ENCODE measurements at places on chromosomes 12 and 14.

DNA sequence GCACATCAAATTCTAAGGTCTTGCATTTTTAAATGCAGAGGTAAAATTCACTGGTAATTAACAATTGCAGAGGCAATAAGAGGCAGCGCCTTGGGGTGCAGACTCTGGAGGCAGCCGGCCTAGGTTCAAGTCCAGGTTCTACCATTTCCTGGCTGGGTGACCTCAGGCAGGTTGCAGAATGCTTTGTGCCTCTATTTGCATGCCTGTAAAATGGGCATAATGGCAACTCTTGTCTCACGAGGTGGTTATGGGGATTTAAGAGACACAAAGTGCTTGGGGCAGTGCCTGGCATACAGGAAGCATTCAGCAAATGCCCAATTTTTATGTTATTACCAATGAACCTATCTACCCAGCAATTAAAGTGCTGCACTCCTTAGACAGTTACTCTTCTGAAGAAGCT is 180.0 kb upstream of the LHX5 start:
- no peak for DNase-seq

DNA sequence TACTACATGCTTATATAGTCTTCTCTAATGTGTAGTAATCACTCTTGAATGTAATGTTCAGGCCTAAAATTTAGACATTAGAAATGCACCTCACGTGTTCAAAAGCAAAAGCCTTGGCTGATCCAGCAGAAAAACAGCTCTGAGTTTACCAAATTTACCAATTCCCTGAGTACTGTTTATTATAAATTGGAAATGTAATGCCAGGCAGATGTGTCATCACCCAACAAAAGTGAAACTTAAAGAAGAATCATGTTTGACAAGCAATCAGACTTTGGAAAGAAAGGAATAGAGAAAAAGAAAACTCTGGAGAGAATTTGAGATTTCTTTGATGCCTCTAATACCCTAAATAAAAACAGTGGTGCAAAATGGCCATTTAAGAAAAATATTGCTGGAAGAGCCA is 26.5 kb upstream of the STRAP start:
- no peak for DNase-seq

GRCh38 chr14:94098326-94098992 is 12.1 kb upstream of the IFI27 start:
- DNase-seq = peak; percentile 56

GRCh38 chr12:5488626-5488955 is 56.7 kb downstream of the NTF3 start:
- no peak for DNase-seq

DNA sequence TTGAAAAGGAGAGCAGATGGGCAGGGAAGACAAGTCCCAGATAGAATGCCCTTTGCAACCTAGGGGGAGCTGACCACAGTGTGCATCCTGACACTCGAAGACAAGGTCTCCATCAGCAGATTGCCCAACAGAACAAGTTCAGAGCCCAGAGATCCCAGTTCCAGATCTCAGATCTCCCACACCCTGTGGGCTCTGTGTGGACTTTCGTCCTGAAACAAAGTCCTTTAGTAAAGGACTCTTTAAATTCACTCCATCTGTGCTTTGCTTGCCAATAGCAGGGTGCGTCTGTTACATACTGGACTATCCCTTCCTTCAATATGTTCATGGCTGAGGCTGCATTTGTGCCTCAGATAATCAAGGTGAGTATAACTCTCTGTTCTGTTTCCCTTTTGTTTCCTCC is 8.7 kb upstream of the C1RL start:
- no peak for DNase-seq

DNA sequence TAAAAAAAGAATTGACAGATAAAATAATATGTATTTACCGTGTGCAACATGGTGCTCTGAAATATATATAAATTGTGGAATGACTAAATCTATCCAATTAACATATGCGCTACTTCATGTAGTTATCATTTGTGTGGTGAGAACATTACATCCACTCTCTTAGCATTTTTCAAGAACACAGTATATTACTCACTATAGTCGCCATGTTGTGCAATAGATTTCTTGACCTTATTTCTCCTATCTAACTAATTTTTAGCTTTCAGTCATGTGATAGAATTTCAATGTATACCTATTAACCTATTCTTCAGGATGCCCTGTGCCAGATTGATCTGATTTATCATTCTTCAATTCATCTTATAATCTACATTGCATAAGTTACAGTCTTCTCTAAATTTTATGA is 178.6 kb downstream of the BCAT1 start:
- DNase-seq = no peak

- no peak for DNase-seq
Measured at GRCh38 chr14:26594756-26595545, 2.9 kb downstream of the NOVA1 start.

DNA sequence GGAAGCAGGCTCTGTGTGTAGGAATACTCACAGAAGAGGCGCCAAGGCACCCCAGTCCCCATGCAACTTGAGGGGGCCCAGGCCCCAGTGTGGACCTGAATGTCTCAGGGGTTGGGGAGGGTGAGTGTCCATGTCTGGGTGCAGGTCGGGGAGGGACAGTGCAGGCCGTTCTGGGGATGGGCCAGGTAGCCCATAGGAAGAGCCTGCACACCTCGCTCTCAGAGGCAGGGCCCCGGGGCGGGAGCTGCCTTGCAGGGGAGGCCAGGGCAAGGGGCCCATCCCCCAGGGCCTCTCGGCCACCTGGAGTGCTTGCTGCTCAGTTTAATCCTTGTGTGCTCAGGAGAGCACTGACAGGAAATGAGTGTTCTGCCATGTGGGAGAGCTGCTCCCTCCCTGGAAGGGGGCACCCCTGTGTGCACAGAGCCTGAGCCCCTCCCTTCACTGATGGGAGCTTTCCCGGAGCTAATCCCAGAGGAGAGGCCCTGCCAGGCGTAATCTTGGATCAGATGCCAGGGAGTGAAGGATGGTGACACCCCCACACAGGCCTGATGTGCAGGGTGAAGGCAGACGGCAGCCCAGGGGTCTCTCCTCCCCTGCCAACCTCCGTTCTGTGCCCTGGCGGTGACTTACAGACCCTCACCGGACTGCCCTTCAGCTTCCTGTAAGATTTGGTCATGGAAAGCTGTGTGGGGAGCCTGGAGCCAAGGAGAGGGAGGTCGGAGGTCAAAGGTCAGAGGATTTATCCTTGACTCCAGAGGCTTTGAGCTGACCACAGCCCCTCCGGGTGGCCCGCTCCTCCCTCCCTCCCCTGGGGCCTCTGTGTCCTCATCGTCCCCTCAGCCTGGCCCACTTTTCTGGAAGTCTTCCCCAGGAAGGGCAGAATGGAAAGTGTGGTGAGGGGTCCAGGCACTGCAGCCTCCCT is 24.4 kb upstream of the FBRSL1 start:
- DNase-seq = no peak

GRCh38 chr12:95173392-95174251 is 43.6 kb downstream of the FGD6 start:
- DNase-seq = peak; percentile 47

DNA sequence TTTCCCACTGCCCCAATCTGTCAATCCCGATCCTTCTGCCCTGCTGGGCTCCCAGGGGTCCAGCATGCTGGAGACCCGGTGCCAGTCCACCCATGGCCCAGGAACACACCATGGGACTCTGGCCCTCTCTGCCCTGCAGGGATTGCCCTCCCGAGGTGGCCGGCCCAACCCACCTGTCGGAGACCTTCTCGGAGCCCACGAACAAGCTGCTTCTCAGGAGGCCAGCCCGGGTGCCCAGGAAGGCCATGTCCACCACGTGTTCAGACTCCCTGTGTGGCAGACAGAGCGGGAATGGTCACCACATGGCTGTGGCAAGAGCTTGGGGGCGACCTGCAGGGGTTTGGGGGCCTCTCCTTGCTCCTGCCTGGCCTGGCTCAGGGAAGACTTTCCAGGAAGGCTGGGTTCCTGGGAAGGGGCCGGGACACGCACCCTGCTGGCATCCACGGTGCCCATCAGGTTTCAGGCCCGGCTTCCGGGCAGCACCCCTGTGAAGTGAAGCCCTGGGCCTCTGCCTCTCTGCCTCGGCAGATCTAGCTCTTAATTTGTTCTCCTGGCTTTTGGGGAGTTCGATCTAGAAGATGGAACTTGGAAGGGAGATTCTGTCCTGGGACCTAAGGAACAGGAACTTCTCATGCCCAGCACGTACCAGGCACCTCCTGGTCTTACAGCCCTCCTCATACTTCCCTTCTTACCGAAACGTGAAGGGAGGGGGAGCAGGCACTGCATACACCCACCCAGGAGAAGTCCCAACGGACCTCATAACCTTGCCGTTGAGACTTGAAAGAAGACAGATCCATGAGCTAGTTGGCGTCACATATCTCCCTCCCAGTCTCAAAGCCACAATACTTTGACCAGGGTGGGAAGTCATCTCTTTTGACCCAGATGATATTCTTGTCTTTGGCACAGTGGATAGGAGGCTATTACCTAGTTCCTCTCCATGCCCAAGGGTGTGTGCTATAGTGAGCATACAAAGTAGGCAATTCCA is 26.3 kb downstream of the LRTM2 start:
- no peak for DNase-seq

- DNase-seq = no peak
Measured at GRCh38 chr14:90999299-90999698, 61.1 kb downstream of the RPS6KA5 start.

DNA sequence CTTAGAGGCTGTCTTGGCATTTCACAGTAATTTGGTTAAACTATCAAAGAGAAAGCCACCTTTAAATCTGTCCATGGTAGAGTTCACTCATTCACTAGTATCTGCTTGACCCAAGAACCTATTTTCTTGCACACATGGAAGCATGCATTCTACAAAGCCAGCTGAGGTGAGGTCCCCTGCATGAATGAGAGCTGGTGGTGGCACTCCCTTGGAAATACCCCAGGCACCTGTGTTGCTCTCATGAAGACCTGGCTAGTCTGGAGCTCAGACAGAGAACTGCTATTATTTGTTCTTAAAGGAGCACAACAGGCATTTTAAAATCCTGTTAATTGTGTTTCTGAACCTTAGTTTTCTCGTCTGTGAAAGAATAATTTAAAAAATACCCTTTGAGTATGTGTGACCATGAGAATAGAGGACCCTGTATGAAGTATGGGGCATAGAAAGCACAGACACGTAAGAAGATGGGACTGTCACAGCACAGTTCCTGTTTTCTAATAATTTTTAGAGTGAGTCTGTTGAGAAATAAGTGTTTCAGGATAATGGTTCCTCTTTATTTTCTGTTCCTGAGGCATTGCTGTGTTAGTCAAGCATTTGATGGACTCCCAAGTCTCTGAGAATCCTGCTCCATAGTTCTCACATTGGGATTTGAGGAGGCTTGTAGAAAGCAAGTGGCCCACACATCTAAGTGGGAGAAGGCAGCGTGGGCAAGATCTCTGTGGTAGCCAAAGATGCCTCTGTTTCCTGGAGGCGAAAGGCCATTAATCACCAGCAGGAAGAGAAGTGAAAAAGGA is 10.9 kb downstream of the RGS6 start:
- DNase-seq = no peak

GRCh38 chr14:83416476-83416875 is 1882.8 kb upstream of the SEL1L start:
- DNase-seq = no peak

DNA sequence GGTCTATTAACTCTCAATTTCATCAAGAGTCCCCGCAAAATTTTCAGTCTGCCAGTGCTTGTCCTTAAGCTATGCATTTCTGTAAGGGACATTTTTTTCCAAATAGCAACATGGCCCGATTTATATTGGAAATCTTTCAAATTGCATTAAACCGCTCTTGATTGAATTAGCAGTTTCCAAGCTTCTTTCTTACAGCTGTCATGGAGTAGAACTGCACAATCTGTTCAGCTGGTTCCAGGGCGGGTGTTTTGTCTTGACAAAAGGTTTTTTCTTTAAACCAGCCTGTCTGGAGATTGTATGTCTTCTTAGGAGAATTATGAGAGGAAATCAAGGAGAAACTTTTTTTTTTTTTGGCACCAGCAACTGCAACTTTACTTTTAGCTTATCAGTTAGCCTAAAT is 185.8 kb downstream of the ALG10B start:
- DNase-seq = no peak

GRCh38 chr12:14075797-14076393 is 94.5 kb upstream of the GRIN2B start:
- no peak for DNase-seq

- no peak for DNase-seq
Measured at GRCh38 chr14:48936849-48937248, 649.3 kb downstream of the RPS29 start.

DNA sequence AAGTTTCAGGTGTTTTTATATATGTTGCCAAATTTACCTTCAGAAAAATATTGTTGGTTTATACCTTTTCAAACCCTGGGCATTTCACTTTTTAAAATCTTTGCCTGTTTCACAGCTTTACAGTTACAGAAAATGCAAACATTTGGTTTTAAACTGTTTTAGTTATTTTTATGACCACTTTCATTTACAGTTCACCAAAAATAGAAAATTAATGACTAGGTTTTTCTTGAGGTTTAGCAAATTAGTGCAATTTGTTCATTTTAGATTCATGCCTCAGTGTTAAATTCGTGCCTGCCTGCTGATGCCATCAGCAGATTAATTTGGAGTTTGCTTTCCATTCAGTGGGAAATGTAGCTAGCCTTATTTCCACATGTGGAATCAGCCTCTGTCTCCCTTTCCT is 45.5 kb downstream of the RIC8B start:
- no peak for DNase-seq

DNA sequence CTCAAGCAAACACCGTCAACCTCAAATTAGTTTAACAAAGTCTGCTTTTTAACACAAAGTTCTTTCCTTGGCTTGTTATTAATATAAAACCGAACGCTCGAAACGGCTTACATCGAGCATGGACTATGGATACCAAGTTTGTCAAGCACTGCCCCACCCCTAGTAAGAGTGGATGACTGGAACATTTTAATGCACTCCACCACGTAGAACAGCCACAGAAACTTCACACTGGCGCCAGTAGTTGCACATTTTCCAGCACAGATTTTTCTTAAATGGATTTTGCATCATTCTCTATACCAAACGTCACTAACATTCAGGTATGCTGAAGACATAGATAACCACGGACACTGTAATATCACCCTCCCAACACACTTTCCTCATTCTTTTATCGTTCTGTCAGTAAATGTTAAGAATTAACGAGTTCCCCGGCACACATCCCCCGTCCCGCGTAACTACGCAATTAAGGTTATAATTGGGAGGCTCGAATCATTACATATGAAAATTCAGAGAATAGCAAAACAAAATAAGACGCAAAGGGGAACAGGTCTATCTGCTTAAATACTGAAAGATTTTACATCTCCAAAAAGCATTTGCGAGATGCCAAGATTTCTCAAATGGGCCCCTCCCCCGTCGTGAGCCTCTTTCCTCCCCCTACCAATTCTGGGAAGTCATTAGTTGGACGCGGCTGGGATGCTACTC is 990 bp downstream of the FERMT2 start:
- no peak for DNase-seq

DNA sequence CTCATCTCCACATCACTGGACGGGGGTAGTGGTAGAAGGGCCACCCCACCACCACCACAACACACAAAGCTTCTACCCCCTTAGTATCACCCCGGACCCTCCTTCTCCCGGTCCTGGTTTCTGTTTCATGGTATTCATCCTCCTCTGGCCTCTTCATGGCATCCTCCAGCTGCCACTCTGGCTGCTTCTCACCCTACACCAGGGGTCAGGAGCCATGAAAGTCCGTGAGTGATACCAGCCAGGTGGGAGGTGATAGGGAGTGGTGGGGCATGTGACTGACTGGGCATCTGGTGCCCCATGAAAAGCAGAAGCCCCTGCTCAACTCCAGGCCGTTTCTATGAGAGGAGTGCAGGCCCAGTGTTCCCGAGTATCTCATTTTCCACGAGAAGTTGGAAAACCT is 151.4 kb upstream of the HIF1A start:
- DNase-seq = no peak
